ENCODE measurements at places on chromosomes 6 and 20.

DNA sequence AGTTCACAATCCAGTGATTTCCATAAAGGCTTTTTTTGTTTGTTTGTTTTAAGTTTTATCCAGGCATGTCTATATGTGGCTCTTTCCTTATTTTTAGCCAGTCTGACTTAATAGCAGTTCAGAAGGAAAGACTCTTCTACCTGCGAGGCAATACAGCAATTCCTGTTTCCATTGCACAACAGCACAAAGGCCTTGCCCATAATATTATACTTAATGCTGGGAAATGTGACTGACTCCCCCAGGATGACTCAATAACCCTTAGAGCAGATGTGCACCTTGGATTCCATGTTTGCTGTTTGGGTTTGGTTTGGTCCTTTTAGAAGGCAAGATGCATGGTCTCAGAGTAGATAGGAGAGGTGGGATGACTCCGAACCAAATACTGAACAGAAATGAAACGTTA lies 184.1 kb downstream of the MTFR2 start:
- no peak for DNase-seq

GRCh38 chr20:3067139-3068014 lies 4.0 kb upstream of the OXT start:
- no peak for DNase-seq

DNA sequence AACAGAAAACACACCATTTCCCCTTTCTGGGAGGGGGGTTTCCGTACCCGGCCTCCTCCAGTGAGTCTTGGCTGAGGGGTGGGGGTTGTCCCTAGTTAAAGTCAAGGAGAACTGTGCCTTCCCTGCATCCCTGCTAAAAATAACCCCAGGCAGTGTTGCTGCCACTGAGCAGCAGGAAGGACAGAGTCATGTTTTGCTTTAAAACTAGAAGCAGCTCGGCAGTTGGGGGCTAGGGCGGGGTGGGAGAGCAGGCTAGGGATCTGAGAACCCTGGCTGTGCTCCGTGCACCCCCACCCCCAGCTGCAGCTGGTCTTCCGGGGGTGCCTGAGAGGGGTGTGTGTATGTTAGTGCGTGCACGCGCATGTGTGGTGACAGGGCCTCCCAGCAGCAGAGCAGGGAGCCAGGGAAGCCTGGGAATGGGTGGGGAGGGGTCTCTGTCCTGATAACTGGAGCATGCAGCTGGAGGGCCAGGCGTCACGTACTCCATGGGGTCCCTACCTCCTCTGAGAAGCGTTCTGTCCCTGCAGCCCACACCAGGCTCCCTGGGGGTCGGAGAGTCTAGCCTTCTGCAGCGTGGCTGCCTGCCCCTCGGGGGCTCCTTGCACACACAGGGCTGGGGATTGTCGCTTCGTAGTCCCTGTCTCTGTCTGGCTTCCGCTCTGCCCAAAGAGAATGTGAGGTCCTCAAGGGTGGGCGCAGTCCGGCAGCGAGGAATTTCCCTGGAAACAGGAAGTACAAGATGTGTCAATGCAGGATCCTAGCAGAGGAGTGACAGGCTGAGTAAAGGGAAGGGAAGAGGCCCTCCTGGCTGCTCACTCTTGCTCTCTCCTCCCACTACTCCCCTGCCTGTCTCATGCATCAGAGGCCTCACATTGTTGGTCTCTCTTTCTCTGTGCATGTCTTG lies 16.8 kb upstream of the ARMC12 start:
- no peak for DNase-seq

- DNase-seq, result no peak
Measured at GRCh38 chr6:75501756-75502155, 8.2 kb upstream of the FILIP1 start.

Data from effector memory CD8-positive, alpha-beta T cell (primary cell).